ENCODE measurements at places on chromosomes 3 and 15. TPM values are rescaled to one million over a fixed set of nuclear protein-coding genes. Genes with fewer than 3 reads are reported as not detected.

DNA sequence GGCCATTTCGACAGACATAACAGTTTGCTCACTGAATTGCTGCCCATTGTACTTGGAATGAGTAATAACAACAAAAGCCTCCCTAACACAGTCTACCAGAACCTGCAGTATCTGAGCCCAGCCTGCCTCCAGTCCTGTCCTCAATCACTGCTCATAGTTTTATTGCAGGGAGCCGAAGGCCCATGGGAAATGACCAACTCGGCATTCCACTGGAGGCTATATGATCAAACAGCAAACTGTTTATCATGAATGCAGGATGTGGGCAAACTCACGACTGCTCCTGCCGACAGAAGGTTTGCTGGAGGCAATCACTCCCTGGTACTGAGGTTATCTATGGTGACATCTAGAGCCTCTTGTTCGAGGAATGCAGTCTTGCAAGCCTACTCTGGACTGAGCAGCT, 46.3 kb downstream of the LSM3 start:
- DNase-seq: peak; percentile 80

DNA sequence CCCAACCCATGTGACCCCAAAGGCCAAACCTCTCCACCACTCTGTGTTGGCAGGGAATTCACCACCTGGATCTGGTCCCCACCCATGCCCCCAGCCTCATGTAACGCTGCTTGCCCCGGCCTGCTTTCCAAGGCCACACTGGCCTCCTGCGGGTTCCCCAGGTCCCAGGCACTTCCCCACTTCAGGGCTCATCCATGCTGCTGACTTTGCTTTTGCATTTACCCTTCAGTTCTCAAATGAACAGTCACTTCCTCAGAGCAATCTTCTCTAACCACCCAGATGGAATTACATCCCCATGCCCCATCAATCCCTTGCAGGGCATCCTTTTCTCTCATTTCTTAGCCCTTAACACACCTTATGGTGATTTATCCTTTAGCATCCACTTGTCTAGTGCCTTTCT, 9.2 kb downstream of the DAPK2 start:
- DNase-seq: no peak

DNA sequence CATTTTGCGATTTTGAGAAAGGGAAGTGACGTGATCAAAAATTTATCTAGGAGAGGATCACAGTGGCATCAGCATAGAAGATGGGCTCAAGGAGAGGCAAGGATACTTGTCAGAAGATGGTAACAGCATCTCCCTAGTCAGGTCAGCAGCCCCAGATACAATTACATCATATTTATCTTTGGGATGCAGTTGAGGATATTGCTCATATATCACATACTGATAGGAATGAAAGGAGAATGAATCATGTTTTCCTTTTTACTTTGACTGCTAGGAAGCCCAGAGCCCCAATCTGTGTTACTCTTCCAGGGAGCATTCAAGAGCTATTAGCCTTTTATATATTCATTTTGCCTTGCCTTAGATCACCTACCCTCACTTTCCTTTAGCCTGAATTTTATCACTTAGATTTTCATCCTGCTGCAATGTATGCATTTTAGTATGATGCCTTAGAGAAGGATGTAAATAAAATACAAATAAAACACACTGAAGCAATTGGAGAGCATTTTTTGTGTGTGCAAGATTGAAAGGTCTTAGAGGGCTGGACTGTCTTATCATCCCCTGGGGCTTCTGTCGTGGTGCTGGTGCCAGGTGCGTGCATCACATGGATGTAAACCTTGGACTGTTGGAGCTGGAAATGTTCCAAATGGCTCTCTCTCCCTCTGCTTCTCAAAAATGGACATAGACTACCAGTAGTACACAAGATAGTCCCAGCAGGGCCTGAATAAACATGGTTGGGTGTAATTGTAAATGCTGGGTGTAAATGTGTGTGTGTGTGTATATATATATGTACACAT, 40.3 kb downstream of the CORO2B start:
- no peak for DNase-seq

- DNase-seq: no peak
Measured at GRCh38 chr3:188926111-188926510, 245.7 kb upstream of the TPRG1 start.

DNA sequence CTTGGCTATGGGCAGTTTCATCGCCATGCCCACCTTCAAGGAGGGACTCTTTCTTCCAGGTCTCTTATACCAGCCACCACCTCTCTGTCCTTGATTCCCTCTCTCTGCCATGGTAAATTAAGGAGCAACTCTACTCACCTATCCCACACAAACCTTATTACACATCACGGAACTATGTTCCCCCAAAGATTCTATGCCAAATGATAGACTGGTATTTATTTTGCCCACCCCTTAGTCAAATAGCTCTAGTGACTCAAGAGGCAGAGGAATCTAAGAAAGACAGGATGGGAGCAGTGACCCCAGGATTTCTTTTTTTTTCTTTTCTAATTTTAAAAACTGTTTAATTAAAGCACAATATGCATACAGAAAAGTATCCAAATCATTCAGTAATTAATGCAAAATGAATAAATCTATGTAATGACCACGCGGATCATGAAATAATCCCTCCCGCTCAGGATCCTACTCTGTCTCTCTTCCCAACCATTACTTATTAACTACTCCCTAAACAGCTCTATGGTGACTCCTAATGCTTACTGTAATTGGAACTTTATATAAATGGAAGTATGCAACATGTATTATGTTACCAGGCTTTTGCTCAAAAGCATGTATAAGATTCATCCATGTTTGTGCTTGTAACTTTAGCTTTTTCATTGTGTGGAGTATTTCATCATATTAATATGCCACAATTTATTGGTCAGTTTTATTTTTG, 410.8 kb upstream of the RASGRP1 start:
- DNase-seq: no peak

DNA sequence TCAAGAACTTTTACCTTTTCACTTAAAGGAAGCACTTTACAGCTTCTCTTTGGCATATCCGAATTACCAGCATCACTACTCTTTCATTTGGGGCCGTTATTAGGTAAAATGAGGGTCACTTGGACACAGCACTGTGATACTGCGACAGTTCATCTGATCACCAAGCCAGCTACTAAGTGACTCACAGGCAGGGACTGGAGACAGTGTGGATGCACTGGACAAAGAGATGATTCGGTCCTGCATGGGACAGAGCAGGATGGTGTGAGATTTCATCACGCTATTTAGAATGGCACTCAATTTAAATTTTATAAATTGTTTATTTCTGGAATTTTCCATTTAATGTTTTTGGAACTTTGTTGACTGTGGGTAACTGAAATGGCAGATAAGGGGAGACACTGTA, 166.9 kb upstream of the IL12A start:
- no peak for DNase-seq

GRCh38 chr3:131711114-131711768, 208.5 kb upstream of the MRPL3 start:
- DNase-seq: no peak

GRCh38 chr3:185162634-185163033, 9.8 kb upstream of the C3orf70 start:
- no peak for DNase-seq

DNA sequence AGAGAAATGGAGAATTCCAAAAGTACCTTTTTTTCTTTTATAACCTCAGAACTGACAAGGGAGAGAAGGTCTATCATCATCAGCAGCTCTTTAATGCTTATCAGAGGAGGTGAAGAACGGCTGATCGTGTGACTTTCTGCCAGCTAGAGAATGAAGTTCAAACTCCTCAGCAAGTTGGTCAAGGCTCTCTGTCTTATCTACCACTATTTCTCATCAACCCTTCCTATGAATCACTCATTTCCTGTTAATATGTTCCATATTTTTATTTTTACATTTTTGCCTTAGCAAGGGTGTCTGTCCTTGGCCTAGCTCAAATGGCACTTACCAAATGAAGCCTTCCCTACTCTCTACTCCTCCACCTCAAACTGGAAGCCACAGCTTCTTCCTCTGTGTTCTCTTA, 73.1 kb upstream of the TSPAN3 start:
- DNase-seq: no peak

DNA sequence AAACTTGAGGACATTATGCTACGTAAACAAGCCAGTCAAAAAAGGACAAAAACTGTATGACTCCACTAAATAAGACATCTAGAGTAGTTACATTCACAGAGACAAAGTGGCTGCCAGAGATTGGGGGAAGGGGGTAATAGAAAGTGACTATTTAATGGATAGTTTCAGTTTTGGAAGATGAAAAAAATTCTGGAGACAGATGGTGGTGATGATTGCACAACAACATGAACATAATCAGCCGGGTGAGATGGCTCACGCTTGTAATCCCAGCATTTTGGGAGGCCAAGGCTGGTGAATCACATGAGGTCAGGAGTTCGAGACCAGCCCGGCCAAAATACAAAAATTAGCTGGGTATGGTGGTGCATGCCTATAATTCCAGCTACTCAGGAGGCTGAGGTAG, 40.6 kb downstream of the DPP8 start:
- DNase-seq: no peak

The SLC28A1 gene
- not detected for total RNA-seq

The NFKBIZ gene
- total RNA-seq: 25.4 TPM

The DPPA2 gene
- not detected for total RNA-seq

The DUOXA2 gene
- not detected for total RNA-seq

The NR2E3 gene
- total RNA-seq: not detected

The TMOD3 gene
- total RNA-seq: 71.4 TPM

All from SJSA1 (cell line).